Activated CD4-positive, alpha-beta T cell treated with anti-CD3 and anti-CD28 coated beads, Interleukin-2, amount 50 U/mL, for 48 hours (primary cell): ENCODE measurements at places on chromosomes 5 and 9.

- DNase-seq = no peak
Measured at GRCh38 chr5:98656125-98656795, 117.2 kb upstream of the RGMB start.

DNA sequence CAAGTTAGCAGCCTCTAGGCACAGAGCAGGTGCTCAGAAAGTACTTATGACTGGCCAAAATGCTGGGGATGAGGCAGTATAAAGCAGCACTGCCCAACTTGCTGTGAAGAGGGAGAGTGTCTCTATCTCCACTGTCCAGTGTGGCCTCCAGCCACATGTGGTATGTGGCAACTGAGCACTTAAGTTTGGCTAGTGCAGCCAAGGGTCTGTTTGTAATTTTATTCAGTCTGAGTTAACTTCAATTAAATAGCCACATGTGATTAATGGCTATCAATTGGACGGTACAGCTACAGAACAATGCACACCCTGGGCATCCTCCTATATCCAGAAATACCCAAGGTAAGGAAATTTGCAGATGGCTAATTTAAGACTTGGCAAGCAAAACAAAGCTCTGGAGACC lies 26.9 kb downstream of the ROR2 start:
- DNase-seq = no peak

DNA sequence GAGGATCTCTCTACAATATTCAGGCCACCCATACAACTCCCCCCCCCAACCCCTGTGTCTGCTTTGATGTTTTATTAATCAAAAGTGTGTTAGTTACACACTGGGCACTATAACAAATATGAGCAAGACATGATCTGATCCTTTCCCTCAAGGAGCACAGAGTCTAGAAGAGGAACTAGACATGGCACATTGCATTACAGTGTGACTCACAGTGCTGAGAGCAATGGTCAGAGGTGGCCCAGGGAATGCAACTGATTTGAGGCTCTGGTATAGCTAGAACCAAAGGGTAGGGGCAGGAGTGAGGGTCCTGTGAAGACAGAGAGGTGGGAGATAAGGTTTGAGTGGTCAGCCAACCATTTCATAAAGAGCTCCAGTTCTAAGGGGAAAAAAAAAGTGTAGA lies 539.2 kb downstream of the ACTL7B start:
- no peak for DNase-seq

GRCh38 chr5:167244583-167244982 lies 1046.9 kb upstream of the WWC1 start:
- no peak for DNase-seq

GRCh38 chr5:59479086-59479485 lies 414.4 kb downstream of the PDE4D start:
- no peak for DNase-seq

- DNase-seq = no peak
Measured at GRCh38 chr9:131951905-131952304, 127.8 kb downstream of the MED27 start.

DNA sequence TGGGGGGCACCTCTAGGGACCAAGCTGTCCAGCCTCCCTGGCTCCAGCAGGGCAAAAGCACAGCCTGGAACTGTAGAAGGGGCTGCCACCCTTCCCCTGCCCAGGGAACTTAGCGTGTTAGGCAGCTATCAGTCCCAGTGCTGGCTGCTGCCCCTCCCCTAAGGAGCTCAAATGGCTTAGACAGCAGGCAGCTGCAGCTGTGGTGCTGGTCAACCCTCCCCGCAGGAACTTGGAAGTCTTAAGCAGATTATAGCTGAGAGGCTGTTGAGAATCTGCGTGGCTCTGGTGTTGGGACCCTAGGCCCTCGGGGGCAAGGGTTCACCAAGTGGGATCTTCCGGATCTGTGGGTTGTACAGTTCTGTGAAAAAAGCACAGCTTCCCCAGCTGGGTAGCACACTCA lies 536.5 kb upstream of the CDH10 start:
- DNase-seq = no peak

DNA sequence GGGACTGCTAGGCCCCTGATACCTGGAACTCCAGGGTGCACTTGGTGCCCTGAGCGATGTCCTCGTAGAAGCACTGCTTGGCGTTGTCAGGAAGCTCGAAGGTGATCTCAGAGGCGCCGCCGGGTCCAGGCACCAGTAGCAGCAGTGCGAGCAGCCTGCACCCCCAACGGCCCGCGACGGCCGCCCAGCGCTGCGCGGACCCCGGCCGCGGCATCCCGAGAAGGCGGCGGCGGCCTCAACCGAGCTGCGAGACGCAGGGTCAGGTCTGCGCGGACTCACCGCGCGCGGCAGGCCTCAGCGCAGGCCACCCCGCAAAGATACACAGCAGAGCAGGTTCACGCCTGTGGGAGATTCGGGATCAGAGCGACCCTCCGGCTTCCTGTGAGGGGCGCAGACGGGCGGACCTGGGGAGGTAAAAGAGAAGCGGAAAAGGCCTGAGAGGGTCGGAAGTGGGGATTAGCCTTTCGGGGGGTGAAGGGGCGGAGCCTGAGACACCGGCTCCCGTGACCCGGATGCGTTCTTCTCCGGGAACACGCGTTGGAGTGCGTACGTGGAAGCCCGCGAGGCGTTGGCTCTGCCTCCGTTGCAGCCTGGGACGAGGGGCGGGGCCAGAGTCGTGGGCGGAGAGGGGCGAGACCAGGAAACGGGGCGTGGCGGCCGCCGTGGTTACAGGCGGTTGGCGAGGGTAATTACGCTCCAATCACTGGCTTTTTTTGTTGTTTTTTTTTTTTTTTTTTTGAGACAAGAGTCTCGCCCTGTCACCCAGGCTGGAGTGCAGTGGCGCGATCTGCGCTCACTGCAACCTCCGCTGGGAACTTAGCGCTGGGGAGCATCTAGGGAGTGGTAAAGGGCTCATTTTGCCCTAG lies at the start of gene TMED7:
TMED7 (minus strand) TSS at position 458 of the 866 bp plus-strand sequence; CDS start at position 214, 244 bp downstream.
- DNase-seq = peak; percentile 100

GRCh38 chr9:89225587-89225986 lies 47.0 kb upstream of the SHC3 start:
- no peak for DNase-seq

GRCh38 chr9:128470560-128470959 lies 14.8 kb downstream of the ODF2 start:
- no peak for DNase-seq

- no peak for DNase-seq
Measured at GRCh38 chr5:173801006-173801405, 87.1 kb upstream of the CPEB4 start.

DNA sequence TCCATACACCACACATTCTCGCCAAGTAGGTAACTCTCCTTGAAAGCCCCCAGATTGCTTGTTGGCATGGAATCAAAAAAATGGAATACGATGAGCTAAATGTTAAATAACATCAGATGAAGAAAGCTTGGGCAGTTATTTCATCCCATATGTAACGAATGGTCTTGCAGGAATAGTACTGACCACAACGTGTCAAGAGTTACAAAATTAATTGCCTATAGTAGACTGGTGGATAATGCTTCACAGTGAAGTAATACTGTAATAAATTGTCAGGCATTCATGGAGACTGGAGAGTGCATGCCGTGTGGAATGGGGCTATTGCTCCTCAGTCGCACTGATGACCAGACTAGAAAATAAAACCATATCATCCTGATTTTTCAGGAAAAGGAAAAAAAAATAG lies 1628.7 kb downstream of the MAT2B start:
- no peak for DNase-seq

DNA sequence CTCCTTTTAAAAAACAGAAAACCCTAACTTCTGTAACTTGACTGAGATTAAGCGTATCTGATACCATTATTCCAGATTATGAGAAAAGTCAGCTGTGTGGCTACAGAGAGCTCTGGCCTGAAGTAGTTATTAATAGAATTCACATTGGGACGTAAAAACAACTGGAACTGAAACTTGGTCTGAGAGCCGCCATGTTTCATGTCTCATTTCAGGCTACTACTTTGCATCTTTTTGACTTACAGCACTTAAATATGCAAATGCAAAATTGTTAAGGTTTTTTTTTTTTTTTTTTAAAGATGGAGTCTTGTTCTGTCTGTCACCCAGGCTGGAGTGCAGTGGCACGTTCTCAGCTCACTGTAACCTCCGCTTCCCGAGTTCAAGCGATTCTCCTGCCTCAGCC lies 25.2 kb downstream of the MAP3K1 start:
- DNase-seq = no peak

GRCh38 chr5:54756301-54756700 lies 229.1 kb downstream of the ESM1 start:
- DNase-seq = no peak

GRCh38 chr9:134983074-134983473 lies 65.4 kb upstream of the FCN1 start:
- no peak for DNase-seq

DNA sequence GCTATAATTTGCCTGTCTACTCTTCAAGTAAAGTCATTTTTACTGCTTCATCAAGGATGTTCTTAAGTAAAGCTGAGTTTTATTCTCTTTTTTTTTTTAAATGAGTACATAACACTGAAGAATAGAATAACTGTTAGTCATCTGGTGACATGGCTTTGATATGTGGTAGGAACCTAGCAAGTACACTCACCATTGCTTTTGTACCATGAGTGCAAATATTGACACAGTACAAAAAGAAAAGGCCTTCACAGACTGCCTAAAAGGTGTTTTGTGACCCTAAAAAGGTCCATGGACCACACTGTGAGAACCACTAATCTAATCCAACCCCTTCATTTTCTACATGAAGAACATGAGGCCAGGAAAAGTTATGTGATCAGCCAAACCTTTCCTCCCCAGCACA lies 55.0 kb downstream of the ECPAS start:
- DNase-seq = no peak

DNA sequence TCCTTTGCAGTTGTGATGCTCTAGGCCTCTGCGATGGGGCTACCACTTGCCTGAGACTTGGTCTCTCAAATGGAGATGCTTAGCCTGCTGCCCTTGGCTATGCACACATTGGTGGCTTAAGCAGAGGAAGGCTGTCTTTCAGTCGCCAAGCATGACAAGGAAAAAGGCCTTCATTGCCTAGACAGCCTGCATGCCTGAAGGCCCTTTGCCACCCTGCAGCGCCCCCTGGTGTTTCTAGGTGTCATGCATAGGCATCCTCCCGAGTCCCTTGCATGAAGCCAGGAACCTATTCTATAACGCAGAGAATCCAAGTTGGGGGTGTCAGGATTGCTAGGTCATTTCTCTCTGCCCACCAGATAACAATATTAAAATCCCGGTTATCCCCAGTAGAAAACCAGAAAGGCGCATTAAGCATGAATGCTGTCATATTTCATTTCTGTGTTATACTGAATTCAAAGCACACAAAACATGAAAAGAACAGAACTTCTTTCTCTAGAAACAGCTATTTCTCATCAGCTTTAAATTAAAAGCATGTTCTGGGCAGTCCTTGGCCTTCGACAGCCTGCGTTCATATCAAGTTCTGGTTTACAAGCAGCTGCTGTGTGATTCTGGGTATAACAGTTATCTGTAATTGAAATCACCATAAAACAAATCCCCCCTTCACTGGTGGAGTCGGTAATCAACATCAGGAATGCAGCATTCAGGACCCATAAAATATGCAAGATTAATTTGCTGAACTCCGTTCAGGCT lies 59.7 kb upstream of the TRPC7 start:
- peak; percentile 68 for DNase-seq

DNA sequence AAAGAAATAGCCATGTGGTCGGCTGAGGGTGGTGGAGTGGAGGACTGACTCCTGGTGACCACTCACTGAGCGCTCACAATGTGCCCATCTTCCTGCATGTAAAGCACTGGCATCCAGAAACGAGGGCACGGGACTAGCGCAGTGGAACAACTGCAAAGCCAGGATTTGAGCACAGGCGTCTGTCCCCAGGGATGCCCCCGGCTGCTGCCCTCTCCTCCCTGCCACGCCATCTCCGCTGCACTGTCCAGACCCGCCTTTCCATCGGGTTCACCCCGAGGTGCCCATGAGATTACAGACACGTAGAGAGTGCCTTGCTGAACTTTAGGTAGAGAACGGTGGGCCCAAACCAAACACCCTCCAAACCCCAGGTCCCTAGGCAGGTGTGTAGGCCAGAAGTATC lies 44.7 kb downstream of the PRRT1B start:
- DNase-seq = no peak

- DNase-seq = no peak
Measured at GRCh38 chr9:16039218-16039987, 486.6 kb downstream of the CCDC171 start.

GRCh38 chr5:159412284-159413046 lies 82.2 kb upstream of the IL12B start:
- peak; percentile 56 for DNase-seq

DNA sequence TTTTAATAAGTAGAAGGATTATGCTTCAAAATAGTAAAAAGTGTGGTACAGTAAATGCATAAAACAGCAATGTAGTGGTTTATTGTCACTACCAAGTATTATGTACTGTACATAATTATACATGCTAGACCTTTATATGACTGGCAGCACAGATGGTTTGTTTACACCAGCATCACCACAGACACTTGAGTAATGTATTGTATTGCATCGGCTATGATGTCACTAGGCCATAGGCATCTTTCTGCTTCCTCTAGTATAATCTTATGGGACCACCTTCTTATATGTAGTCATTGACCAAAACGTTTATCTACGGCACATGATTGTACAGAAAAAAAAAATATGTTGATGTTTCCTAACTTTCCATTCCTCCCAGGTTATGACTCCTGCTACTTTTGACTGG lies 31.9 kb upstream of the SSBP2 start:
- no peak for DNase-seq

DNA sequence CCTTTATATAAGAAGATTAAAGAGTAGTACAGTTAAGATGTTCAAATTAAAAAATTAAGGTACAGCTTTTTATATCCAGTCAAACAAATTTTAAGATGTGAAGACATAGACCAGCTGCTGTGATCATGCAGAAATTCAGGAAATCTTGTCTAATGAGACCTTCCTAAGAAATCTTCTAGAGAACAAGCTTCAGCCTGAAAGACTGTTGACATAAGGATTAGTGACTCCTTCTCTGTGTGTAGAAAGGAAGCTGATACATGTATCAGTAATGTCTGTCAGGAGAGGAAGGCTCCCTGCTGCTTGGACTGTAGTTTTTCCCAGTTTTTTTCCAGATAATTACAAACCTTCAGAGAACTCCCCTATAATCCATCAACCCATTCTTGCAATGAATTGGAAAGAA lies 75.8 kb upstream of the PCSK5 start:
- no peak for DNase-seq

DNA sequence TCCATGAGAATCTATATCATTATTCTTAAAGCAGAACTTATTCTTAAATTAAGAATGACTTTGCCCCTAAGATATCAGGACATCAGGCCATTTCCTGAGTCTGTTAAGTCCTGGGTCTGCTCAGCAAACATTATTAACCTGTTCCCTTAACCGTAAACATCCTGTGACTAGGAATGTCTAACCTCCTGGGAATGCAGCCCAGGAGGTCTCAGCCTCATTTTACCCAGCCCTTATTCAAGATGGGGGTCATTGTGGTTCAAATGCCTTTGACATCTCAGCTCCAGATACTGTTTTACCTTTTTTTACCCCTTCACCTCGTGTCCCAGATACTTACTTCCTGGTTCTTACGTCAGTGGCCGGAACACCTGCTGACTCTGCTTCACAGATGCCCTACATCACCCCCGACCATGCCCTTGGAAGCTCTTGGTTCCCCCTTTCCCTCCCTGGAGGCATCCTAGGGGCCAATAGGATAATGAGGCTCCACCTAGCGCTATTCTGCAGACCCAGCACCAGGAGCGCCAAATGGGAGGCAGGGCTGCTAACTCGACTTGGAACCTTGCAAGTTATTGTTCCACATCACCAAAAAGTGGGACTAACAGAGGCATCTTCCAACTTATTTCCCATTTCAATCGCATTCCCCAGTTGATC lies 182.5 kb downstream of the MED10 start:
- no peak for DNase-seq

GRCh38 chr9:130939405-130940026 lies 469 bp upstream of the FIBCD1 start:
- no peak for DNase-seq

- DNase-seq = peak; percentile 93
Measured at GRCh38 chr5:32613050-32613672, 27.8 kb downstream of the SUB1 start.
